ENCODE measurements at places on chromosomes 11 and 22.
A peak's percentile ranks its signal among the peaks of the same experiment; 100 is the strongest.

DNA sequence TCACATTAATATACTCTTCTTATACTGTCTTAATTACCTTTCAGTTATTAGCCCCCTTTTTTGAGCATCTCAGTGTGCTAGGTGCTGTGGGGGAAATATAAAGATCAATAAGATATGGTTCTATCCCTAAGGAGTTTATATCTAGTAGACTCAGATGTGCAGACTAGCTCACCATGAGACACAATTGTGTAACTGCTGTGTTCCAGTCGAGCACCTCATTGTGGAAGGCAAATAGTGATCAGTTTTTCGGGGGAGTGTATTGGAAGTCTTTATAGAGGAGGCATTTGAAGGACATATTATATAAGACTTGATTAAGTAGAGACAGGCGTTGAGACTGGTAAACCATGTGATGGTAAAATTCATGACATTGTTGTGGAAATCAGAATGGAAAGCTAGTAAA is 11.8 kb downstream of the PDE3B start:
- DNase-seq, result no peak

DNA sequence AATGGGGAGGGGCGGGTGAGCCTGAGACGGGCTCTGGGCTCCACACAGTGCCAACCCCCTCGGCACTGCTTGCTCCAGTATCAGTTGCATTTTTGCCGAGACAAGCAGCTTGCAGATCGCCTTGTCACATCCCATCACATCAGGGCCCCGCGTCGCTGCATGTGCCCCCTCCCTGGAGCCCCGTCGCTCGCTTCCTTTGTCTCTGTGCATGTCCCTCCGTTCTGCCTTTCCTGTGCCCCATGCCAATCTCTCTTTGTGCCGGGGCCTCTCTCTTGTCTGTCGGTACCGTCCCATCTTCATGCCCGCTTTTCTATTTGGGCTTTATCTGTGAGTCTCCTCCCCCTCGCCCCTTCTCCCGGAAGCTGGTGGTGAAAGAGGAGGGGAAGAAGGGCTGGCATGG is 202.2 kb downstream of the CEP164 start:
- DNase-seq, result no peak

DNA sequence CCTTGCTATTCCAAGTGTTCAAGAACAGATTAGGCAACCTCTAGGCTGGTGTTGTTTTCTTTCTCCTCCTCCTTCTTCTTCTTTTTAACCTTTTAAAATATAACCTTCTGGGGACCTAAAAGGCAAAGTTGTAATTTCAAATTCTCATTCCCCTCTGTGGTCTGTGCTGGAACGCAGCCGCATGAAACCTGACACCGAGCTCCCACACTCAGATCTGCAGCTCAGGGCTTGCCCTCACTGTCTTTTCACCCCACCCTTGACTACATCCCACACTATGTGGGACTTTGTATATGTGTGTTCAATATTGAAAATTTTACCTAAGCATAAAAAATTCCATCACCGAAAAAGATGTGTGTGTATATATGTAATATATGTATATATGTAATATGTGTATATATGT is 62.0 kb upstream of the ARHGAP42 start:
- DNase-seq, result no peak

DNA sequence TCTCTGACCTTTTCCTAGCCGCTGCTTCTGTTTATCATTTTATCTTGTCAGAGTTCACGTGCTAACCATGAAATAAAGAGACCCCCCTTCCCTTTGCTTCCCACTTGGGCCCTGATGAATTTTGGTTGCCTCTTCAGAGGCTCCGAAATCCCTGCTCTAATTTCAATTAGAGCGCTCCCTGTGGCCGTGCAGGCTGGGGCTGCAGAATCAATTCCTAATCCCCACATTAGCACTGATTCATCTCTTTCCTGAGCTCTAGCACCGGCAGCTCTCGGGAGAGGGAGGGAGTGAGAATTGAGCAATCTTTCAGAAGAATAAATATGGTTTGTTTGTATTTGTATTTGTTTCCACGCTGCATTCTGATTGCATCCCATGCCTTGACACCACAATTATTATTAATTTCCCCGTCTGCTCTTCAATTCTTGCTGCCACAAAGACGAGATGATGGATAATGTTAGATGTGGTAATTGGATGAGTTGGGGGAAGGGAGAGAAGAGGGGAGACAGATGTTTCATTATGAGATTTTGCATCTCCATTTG is 76.9 kb downstream of the NTM start:
- DNase-seq, result no peak

DNA sequence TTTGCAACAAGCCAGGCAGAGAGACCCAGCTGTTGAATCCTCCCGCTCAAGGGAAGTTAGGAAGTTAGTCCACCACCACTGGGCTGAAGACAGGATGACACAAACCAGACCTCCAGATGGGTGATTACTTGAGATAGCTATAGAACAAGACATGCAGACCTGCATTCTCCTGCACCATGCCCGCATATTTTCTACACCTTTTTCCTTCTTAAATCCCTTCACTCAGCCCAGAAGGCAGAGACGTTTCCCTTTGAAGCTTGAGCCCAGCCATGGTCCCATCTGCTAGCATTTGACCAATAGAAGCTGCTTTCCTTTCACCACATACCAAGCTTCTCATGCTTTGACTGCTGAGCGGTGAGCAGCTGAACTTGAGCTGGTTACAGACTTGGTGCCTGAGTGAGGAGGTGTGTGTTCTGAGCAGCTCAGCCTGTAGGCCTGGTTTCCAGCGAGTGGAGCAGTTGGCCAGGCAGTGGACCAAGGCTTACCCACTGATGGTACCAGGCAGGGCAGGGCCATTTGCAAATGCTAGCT is 29.2 kb upstream of the CBX6 start:
- no peak for DNase-seq

GRCh38 chr11:69064394-69064957 is 15.7 kb downstream of the TPCN2 start:
- DNase-seq, result no peak

DNA sequence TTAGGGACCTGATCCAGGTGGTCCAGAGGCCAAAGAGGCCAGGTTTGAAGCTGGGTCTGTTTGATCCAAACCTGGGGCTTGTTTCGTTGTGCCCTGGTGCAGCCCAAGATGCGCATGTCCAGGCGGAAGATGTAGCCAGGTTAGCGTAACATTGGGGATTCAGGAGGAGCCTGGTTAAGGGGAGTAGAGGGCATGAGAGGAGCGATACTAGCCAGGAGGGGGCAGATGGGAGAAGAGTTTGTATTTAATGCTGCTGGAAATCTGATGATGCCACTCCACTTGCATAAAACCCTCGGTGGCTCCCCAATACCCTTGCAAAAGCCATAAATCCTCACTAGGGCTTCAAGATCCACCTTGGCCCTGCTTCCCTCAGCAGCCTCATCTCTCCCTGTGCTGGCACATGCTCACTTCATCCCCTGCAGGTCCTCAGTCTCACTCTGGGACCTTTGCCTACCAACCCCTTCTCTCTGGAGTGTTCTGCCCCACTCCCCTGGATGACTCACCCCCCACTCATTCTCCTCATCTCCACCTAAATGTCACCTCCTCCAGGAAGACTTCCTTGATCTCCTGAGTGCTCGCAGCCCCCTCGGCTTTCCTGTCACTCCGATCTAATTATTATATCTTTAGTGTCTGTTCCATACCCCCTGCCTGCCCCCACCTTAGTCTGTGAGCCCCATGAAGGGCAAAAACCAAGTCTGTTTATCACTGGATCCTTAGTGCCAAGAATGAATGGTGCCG is 95.9 kb downstream of the MIAT start:
- DNase-seq, result no peak

- no peak for DNase-seq
Observed at GRCh38 chr11:128416976-128417375, 170.4 kb downstream of the ETS1 start.

DNA sequence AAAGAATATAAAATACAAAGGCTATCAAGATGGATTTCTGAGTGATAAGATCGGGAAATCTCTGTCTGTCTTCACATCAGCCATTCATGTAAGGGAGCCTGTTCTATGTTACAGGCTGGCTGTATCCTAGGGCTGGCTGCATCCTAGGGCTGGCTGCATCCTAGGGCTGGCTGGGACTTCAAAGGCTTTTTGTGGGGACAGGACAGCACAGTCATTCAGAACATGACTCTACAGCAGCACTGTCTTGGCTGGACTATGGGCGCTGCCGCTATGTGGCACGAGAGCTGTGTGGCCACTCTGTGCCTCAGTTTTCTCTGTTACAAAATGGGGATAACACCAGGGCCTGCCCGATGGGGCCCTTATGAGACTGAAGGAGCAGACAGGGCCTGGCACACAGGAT is 10.2 kb downstream of the ADAMTS8 start:
- DNase-seq, result peak; percentile 45

DNA sequence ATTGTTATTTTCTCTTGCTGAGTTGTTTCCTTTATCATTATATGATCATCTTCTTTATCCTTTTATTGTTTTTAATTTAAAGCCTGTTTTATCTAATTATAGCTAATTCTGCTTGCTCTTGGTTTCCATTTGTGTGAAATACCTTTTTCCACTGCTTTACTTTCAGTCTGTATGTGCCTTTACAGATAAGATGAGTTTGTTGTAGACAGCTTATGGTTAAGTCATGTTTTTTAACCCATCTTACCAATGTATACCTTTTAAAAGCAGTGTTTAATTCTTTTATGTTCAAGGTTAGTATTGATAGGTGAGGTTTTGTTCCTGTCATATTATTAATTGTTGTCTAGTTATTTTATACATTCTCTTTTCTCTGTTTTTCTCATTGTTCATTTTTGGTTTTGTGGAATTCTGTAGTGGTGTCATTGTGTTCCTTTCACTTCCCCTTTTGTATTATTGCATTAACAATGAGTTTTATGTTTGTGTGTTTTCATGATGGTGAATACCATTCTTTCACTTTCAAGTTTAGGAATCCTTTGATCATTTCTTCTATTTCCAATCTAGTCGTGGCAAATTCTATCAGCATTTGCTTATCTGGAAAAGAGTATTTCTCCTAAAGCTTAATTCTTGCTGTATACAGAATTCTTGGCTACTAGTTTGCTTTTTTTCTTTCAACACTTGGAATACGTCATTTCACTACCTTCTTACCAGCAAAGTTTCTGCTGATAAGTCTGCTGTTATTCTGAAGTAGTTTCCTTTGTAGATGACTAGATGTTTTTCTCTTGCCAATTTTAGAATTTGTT is 21.8 kb downstream of the OR5AN1 start:
- DNase-seq, result no peak

DNA sequence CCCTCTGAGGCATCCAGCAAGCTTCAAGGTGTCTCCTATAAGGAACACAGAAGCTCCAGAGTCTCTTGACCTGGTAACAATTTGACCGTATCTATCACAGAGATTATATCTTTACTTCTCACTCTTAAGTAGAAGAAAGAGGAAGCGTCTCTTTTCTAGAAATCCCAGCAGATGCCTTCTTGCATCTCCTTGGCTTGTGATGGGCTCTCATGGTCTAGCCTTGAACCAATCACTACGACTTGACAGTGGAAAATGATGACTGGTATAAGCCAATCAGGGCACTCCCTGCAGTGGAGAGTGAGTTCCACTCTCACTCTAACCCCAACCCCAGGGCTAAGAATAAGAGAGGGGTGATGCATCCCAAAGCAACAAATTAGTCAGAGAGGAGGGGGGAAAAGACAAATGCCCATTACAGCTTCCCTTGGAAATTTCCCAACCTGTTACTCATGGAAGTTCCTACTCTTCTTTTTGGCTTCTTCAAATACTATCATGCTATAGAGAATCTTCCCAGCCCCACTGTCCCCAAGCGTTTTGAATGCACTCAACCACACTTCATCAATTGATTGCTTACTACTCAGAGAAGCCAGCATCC is 293.5 kb downstream of the MN1 start:
- DNase-seq, result no peak

- no peak for DNase-seq
Observed at GRCh38 chr22:31005535-31005934, 36.5 kb downstream of the TUG1 start.

- no peak for DNase-seq
Observed at GRCh38 chr11:65777821-65778361, 2.9 kb downstream of the AP5B1 start.

DNA sequence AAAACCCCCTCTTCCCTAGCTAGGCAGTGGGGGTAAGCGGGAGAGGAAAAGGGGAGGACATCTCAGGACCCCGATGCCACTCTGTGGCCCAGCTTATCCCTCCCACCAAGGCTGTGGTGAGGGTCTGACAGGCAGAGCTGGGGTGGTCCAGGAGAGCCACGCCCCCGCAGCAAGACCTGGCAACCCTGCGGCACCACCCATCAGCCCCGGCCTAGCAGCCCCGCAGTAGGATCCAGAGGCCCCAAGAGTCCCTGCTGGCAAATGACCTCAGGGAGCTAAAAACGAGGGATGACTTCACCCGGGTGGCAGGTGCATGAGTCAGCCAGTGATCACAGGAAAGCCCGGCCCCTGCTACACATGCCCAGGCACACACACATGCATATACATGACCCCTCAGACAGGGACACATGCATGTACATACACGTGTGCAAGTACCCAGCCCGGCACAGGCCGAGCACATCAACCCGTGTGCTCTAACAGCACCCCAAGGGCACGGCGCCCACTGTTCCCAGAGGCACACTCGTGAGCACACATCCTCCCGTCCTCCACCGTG is 32.3 kb downstream of the ARVCF start:
- DNase-seq, result peak; percentile 63

DNA sequence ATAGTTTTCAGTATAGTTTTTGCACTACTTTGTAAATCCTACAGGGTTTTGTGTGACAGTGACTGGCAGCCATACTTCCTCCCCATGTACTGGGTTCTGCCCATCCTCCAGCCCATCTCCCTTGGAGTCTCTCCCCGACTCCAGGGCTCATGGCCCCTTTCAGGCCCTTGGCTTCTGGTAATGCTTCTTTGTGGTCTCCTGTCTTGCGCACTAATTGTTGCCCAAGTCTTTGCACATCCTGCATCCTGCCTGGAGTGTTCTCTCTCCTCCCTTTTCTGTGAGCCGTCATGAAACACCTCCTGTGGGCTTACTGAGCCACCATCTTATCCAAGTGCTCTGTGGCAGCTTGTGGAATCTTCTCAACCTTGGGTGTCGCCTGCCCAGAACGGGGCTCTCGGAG is 11.4 kb upstream of the KCNQ1OT1 start:
- DNase-seq, result no peak

- no peak for DNase-seq
Observed at GRCh38 chr11:1622086-1622485, at the start of gene KRTAP5-4. Gene KRTAP5-4 (minus strand): TSS chr11:1622138. CDS start chr11:1622093, 45 bp downstream.

DNA sequence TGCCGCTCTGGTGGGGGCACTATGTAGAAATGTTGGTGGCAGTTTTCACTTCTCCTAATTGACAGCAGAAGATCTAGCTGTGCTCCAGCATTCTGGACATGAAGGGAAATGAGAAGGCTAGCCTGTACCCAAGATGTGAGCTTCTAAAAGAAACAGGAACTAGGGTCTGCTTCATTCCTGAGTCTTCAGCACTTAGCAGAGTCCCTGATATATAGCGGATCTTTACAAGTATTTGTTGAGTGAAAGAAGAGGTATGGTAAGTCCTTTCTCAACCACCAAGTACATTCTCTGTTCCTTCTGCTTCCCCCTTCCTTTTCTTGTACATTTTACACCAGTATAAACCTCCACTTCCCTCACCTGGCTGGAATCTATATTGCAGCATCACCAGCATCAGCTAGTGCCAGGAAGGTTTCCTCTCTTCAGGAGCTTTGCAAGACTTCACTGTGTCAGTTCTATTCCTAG is 408.3 kb upstream of the CADM1 start:
- no peak for DNase-seq
